ENCODE measurements at places on chromosomes 12 and 14.
A peak's percentile ranks its signal among the peaks of the same experiment; 100 is the strongest.

- DNase-seq, result no peak
Observed at GRCh38 chr12:49366096-49366651, 1.1 kb upstream of the SPATS2 start.

DNA sequence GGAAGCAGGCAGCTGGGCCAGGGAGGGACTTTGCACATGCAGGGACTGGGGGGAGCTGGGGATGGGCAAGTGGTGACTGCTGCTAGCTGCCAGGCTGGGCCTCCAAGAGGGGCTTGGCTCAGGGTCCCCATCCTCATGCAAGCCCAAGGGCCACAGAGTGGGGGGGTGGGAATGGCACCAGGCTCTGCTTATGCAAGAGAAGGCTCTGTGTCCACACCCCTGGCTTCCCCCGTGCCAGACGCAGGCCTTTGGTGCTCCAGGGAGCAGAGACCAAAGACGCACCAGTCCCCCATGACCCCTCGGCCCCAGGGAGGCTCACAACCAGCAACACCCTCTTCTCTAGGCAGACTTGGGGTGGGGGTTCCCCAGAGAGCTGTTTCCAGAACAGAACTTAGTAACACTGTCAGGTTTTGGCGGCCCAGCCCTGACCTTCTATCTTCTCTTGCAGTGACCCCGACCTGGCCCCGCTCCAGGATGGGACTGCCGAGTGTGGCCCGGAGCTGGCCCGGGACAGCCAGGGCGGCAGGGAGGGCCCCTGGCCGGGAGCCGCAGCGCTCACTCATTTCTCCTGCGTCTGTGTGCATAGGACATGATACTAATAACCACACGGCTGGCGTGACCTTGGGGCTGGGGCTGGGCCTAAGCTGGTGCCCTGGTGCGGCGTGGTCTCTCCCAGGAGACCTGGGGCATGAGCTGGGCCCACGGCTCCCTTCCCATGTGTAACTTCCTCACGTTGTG lies 14.3 kb downstream of the XRCC3 start:
- no peak for DNase-seq

DNA sequence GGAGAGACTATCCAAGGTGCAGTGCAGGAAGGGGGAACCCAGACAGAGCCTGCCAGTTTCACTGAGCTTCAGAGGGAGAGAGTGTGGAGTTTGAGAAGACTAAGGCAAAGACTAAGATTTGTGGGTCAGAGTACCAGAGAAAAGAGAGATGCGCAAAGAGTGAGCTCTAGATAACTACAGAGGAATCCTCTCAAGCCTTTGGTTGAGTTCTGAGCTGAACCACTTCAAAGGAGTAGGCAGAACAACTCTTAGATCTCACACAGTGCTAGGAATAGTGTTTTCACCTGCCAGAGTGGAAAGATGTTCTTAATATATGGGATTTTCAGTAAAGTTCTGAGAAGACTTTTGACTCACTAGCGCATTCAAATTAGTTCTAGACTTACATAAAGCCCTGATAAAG lies 10.7 kb upstream of the M6PR start:
- no peak for DNase-seq

- peak; percentile 54 for DNase-seq
Observed at GRCh38 chr12:58888131-58888783, 32.0 kb downstream of the LRIG3 start.

GRCh38 chr14:36111822-36112583 lies 64.5 kb downstream of the PTCSC3 start:
- no peak for DNase-seq

DNA sequence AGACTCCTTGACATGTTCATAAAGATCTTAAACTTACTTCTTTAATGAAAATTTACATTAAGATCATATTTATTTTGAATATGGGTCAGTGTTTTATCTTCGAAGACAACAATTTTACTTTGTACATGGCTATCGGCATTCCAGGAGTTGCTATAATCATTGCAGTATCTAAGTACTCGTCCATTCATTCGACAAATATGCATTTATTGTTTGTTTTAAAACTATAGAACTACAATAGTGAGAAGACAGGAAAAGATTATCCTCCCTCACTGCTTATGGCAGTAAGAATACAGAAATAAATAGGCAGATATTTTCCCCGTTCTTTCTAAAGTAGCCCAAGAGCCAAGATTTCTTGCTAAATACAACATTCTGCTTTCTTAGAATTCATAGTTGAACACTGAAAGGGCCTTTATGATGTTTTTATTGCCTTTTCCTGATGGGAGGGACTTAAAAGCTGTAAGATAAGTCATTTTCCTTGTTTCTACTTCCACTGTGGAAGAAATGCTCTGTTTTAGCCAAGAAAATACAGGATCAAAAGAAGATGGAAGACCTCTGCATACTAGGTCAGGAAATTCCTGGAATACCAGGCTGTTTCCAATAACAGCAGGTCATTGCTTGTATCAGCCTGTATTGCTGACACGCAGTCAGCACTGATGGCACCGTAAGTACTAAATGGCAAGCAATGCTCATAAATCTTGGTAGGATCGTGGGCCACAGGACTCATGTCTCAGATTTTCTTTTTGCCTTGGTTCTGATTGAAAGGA lies 521.0 kb upstream of the ATP2B1 start:
- no peak for DNase-seq

DNA sequence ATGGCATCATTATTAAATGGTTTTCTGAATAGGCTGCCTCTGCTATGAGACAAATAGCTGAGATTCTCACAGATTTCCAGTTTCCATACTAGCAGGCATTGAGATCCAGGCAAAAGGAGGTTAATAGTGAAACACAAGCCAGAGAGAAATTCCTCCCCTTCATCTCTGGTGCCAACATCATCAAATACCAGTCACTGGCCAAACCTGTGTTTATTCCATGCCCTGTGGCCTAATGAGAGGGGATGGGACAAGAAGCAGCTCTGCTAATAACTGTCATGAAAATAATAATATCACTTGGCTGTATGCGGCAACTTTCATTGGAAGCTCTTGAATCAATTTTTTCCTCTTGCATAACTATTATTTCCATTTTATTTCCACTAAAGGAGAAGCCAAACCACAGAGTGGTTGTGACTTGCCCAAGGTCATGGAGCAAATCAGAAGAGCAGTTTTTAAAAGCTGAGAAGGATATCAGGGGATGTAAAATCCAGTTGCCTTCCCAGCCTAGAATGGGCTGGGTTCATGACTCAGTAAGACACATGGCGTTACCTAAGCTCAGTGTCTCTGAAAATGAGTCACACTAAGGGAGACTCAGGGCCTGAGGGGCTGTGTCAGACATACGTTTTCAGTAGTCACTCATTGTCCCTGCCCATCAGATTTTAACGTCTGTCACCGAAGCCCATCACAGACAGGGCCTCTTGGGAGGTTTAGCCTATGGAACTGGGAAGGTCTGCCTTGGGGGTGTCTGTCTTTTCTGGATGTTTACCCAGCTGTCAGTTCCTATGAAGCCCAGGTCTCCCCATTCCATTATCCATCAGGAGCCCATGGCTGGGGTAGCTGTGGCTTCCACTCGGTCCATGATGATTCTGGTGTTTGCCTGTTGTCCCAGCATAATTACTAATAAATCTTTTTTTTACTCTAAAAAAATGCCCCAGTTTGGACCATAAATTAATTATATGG lies 208.8 kb upstream of the EEA1 start:
- DNase-seq, result peak; percentile 71

GRCh38 chr12:95143621-95144205 lies 70.3 kb upstream of the NR2C1 start:
- no peak for DNase-seq

- no peak for DNase-seq
Observed at GRCh38 chr12:29944269-29945000, 160.7 kb upstream of the TMTC1 start.

DNA sequence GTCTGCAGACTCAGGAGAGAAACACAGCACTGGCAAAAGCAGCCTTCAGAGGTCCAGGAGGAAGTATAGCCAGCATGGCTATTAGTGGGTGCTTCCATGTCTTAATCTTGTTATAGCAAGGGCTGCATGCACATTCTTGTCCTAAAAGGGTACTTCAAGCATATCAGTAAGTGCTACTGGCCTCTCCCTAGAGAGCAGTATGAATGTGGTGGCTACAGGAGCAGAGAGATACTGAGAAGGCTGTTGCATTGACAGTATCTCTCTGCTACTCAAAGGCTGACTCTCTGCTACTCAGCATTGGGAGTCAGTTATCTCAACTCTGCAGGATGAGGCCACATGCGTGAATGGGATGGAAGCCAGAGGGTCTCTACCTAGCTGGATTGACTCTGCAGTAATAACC lies 2.0 kb downstream of the GARIN6 start:
- DNase-seq, result no peak

- no peak for DNase-seq
Observed at GRCh38 chr12:9132008-9132535, 16.4 kb upstream of the A2M start.

GRCh38 chr14:79383475-79383874 lies 827.8 kb downstream of the DIO2 start:
- no peak for DNase-seq

- DNase-seq, result no peak
Observed at GRCh38 chr12:80698256-80698655, 9.2 kb upstream of the MYF6 start.

GRCh38 chr14:73741386-73741875 lies 27.2 kb upstream of the PNMA1 start:
- peak; percentile 66 for DNase-seq

DNA sequence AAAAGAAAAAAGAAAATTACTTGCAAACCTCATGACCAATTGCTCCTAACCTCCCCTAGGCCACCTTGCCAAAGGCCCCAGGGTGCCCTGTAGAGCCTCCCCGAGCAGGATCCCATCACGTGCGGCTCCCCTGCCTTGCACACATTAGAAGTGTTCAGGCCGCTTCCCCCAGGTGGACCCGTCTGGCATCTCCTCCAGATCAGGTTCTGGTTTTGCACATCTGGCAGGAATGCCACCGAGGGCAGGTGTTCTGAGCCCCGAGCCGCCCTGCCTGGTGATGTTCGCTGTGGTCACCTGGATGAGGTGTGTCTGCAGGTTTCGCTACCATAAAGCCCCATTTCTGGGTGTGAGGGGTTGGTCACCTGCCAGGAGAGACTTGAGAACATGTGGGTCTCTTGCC lies 19.3 kb downstream of the MMP17 start:
- DNase-seq, result no peak

GRCh38 chr12:89134213-89134770 lies 218.0 kb downstream of the DUSP6 start:
- DNase-seq, result no peak

DNA sequence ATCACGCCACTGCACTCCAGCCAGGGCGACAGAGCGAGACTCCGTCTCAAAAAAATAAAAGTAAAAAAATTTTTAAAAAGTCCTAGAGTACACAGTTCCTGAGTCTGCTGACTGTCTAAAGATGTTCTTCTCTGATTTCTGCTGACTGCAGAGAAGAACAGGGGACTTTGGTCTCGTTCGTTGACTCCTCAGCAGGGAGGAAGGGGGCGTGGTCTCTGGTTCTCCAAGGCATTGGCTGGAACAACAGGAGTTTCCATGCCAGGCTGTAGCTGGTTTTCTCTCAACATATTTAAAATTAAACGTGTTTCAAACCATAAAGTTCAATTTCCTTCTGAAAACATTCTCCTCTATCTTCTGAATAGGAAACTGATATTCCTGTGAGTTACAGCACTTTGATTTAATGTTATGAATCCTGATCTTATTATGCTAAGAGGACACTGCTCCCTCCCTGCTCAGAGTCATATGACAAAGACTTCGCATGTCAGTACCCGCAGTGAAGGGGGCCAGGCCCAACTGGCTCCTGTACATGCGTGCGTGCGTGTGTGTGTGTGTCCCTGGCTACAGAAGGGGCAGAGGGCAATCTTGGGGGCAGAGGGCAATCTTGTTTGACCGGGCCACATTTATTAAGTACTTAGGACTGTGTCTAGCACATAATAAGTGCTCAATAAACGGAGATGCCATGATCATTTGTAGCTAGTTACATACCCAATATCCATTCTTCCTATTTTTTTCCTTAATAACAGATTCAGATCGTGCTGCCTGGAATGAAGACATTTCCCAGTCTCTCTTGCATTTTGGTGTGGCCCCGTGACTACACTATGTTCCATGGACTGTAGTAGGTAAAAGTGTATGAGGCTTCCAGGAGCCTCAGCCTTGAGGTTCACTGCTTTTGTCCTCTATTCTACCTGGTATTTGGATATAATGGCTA lies 16.5 kb upstream of the HNF1A start:
- no peak for DNase-seq

DNA sequence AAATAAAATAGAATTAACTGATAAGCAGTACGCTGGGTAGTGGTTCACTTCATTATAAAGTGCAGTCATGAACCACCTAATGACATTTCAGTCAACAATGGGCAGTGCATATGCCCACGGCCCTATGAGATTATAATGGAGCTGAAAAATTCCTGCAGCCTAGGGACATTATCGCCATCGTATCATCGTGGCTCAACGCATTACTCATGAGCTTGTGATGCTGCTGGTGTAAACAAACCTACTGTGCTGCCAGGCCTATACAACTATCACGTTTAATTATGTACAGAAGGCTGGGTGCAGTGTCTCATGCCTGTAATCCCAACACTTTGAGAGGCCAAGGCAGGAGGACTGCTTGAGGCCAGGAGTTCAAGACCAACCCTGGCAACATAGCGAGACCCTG lies 62.3 kb upstream of the TMEM263 start:
- no peak for DNase-seq

Data from RCC 7860 (cell line).